ENCODE measurements at places on chromosomes 1 and 21.

GRCh38 chr1:10734375-10734774 is 62.1 kb downstream of the CASZ1 start:
- DNase-seq: no peak

DNA sequence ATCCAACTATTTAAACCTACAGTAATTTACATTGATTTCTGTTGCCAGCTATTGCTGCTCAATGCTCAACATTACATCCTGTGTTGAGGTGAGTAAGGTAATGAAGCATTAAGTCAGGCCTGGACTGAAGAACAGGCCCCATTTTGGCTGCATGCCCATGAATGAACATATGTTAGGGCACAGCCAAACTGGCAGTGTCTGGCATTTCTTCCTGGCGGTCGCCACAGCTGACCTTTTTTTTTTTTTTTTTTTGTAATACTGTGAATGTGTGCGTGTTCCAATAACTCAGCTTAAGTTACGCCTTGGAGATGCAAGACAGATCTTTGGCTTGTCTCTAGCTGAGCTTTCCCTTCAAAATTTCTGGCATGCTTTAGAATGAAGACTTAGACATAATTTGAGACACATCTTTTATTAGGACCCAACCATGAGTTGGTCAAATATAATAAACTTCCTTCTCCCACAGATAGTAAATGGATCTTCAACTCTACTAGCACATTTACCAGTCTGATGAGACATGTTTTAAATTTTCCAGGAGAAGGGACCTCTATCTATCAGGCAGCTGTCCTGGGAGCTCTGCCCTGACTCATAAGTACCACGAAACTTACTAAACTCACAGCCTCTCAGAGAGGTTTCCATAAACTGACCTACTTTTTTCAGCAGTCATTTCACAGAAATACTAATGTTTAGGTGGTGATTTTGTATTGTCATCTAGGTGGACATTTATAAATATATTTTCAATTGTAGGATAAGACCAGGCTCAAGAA is 341.1 kb upstream of the RUNX1 start:
- DNase-seq: no peak

DNA sequence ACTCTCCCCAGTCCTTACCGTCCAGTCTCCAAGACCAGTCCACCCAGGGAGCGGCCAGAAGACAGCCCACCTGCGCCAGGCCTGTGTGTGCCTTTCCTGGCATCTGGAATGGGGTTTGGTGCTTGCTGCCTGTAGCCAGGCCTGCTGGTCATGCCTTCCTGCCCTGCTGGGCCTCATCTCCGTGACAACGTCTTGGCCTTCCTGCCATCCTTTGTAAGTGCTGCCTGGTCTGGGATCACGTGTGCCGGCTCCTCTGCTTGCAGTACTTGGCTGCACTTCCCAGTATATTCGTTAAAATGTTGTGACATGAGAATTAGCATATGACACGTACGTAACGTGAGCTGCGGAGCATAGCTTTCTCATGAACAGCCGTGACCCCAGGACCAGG is 145.3 kb upstream of the COL6A1 start:
- no peak for DNase-seq

DNA sequence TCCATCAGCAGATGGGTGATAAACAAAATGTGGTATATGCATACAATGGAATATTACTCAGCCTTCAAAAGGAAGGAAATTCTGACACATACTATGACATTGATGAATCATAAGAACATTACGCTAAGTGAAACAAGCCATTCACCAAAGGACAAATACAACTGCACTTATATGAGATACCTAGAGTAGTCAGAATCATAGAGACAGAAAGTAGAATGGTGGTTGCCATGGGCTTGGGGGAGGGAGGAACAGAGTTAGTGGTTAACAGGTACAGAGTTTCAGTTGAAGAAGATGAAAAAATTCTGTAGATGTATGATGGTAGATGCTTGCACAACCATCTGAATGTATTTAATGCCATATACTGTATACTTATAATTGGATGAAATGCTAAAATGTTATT is 39.1 kb upstream of the KCNK2 start:
- DNase-seq: no peak

DNA sequence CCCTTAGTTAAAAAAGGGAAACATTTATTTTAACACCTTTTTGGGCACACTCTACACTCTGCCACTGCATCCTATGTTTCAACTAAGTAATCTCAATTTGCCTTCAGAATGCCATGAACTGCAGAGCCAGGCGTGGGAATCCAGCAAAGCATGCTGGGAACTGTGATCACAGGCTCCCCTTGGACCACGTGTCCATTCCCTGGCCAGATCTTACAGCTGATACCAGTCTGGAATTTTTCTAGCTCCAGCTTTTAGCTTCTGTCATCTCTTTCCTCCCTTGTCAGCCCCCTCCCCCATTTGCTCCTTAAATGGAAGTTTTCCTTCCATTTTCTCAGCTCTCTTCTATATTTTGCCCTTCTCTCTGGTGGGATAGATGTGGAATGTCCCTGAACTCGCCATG is 29.4 kb downstream of the RCSD1 start:
- DNase-seq: no peak

- no peak for DNase-seq
Observed at GRCh38 chr21:33543505-33544129, 779 bp downstream of the SON start.

DNA sequence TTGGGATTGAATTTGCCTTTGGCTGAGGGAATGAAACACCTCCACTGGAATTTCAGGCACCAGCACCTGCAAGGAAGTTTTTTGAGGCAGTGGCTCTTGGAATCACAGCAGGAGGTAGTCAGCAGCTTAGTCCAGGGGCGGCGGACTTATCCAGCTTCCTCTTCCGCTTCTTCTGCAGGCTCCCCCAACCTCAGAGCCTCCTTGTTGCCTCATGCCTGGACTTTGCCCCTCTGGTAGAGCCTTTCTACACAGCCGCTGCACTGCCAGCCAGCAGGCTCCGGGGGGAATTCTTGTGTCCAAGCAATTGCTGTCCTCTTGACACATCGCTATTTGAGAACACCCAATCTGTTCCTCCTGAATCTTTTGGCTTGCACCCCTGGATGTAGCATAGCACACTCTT is 4.4 kb upstream of the RHEX start:
- DNase-seq: no peak

GRCh38 chr1:19036041-19036812 is 79.8 kb upstream of the IFFO2 start:
- no peak for DNase-seq

DNA sequence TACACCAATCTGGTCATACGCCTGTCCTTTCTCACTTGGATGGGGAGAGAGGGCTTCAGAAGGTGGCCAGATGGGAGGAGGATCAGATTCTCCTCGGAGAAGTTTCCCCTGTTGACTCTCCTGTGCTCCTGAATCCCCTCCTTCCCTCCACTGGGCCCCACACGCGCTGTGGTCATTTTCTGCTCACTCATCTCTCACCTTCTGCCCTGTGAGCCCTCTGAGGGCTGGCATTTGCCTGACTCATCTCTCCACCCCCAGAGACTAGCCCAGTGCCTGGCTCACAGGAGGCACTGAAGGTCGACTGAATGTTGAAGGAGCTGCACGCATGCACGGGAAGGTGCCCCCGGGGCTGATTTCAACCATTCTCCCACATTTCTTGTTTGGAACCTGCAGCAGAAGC is 14.2 kb downstream of the ABCA4 start:
- no peak for DNase-seq

GRCh38 chr1:110713221-110713620 is 38.5 kb upstream of the KCNA3 start:
- DNase-seq: no peak

DNA sequence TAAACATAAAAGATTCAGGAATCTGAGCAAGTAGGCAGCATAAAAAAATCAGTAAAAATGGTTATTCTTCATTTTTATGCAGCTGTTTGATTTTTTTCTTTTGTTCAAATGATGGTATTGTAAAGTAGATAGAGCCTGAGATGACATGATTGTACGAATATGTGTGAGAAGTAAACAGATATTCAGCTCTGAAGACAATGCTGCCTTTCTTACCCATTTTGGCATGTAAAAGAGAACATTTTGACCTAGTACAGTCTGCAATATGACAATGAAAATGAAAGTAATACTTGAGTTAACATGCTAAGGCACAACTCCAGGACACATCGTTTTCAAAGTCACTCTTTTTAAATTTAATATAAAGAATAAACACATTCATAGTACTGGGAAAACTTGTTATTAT is 95.7 kb upstream of the NCAM2 start:
- DNase-seq: no peak

- DNase-seq: no peak
Observed at GRCh38 chr1:159011751-159012150, 2.0 kb downstream of the IFI16 start.

DNA sequence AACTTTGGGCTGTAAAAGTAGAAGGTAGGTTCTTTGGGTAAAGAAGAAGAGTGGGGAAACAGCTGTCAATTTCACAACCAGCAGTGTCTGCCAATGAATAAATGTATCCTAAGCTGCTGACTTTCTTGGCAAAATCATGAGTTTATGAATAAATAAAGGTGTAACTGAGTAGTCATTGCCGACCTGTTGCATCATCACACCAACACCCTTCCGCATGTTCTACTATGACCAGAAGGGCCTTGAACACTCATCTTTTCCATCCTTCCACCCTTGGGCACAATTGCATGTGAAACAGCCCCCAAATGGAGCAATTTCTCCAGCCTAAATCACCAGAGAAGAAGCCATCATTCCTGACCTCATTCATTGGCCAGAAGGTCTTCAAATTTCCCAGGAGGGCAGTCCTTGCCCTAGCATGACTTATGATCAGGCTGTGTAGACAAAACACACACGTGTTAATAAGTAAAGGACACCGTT is 31.2 kb upstream of the QSOX1 start:
- no peak for DNase-seq

GRCh38 chr1:109193653-109194590 is 19.8 kb upstream of the SARS1 start:
- no peak for DNase-seq

GRCh38 chr1:230140221-230141020 is 73.4 kb downstream of the GALNT2 start:
- DNase-seq: no peak

DNA sequence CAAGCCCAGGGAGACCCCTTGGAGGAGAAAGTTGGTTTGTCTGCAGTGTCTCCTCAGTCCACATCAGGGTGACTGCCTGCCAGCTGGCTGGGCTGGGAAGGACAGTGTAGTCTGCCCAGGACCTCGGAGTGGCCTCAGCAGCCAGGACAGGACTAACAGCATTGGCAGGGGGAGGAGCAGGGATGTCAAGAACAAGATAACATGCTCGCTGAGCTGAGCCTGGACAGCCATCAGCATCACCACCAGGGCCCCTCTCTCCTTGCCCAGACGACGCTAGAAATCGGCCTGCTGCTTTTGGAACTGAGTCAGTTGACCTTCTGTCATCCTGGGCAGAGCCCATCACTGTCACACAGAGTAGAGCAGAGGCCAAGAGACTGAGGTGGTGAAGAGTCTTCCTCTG is 83.6 kb upstream of the CNTN2 start:
- no peak for DNase-seq

- DNase-seq: no peak
Observed at GRCh38 chr1:201941420-201942128, 4.8 kb downstream of the LMOD1 start.

GRCh38 chr1:103283841-103284669 is 175.7 kb upstream of the COL11A1 start:
- no peak for DNase-seq

DNA sequence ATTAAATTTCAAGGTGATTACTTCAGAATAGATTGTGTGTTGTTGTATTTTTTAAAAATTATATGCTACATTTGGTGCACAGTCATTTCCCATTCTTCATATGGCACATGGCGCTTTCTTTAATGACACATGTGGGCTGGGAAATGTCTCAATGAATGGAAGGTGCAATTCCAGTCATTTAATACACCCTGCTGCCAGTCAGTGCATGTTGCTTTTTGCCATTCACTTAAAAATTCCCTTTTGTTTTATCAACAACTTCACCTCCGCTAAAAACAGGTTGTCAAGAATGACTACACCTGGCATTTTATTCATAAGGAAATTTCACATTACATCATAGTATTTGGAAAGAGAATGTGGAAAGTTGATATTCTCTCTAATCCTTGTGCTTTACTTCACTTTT is 716.4 kb upstream of the ADAMTS5 start:
- DNase-seq: no peak

- no peak for DNase-seq
Observed at GRCh38 chr1:87329526-87330056, 911 bp downstream of the LMO4 start.

DNA sequence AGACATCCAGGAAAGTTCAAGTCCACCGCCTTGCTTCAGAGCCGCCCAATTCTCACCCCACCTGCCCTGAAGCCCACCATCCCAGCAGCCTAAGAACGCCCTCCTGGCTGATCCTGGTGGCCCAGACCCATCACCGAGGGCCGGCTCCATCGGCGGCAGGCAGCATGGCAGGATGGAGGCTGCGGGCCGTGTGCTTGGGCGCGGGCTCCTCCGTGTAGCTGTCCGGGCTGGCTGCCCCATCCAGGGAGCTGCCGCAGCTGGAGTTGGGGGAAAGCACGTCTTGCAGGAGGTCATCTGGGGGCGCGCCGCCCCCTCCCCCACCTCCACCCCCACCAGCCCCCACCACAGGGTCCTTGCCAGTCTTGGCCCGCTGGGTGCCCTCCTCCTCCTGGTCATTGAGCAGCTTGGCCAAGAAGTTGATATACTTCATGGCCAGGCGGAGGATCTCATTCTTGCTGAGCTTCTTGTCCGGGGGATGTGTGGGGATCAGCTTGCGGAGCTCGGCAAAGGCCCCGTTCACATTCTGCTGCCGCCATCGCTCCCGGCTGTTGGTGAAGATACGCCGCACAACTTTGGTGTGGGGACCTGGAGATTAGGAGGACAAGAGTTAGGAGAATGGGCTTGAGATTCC is 12.3 kb downstream of the TAL1 start:
- DNase-seq: no peak

DNA sequence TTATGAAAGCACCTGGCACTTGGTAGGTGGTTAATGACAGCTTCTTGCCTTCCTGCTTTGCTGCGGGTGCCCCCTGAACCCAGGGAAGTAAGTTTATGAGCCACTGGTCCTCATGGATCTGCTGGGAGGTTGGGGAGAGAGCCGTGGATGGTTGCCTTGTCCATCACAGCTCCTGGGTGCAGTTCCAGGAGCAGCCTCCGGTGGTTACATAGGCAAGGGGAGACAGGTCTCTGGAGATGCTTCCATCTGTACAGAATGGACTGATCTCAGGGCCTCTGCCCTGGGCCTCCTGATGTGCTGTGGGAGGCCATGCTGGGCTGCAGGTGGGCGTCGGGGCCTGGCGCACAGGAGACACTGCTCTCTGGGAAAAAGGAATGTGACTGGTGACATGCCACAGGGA is 31.6 kb upstream of the ARHGEF10L start:
- DNase-seq: no peak

GRCh38 chr1:14184454-14184853 is 414.0 kb upstream of the KAZN start:
- no peak for DNase-seq

DNA sequence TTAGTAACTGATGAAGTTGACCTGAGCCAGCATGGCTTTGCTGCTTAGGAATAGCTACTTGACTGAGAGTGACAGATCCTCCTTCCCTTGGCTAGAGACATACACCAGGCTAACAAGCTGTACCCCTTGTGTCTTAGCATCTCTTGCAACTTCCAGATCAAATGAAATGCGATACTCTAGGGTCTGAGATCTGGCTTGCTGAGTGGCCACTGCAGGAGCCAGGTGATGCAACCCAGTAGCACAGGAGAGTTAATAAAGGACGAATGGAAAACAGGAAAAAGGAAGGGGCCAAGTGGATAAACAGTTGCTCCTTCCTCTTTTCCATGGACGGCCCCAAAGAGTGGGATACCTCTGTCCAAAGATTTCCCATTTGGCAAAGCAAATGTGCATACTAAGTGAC is 38.2 kb downstream of the ASTN1 start:
- no peak for DNase-seq
